ENCODE measurements at places on chromosomes 12 and 14.

- DNase-seq, result no peak
Measured at GRCh38 chr14:22519877-22520685, 68.9 kb downstream of the DAD1 start.

- no peak for DNase-seq
Measured at GRCh38 chr12:24630856-24631255, 318.0 kb downstream of the BCAT1 start.

DNA sequence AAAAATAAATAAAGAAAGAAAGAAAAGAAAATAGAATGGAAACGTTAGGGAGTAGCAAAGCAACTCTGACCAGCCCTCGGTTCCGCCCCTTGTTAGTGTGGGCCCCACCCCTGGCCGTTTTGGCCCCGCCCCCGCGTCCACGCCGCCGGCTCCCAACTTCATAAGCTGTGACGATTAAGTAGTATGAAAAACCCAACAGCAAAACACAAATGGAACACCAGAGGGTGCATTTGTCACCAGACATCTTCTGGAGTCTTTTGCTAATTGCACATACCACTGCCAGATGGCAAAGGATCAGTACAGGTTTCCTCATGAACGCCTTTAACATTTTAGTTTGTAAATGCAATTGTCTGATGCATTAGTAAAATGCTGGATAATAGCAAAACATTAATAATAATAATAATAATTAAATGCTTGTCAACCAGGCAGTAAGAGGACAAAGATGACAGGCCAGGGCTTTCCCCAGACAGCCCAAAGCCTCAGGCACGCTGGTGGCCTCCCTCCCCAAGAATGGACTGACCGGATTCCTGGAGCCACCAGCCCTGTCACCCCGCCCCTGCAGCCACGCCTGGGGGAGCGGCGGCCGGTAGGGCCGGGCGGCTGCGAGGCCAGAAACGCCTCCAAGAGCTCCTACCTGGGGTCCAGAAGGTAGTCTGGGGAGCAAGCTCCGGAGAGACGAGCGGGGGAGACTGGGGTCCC is 23.6 kb downstream of the HSP90AA1 start:
- DNase-seq, result peak; percentile 84

GRCh38 chr12:49703647-49704137 is 3.5 kb downstream of the FMNL3 start:
- DNase-seq, result no peak

- no peak for DNase-seq
Measured at GRCh38 chr12:54060174-54060974, 6.7 kb downstream of the HOXC4 start.

GRCh38 chr12:122880155-122880667 is 15.7 kb downstream of the VPS37B start:
- no peak for DNase-seq

GRCh38 chr12:55996715-55997534 is at the start of gene SUOX:
TSS of gene SUOX (plus strand) at chr12:55997276. CDS start at chr12:56002222, 4,946 bp downstream.
- DNase-seq, result peak; percentile 77

- DNase-seq, result no peak
Measured at GRCh38 chr12:89880690-89881350, 172.2 kb upstream of the ATP2B1 start.
